A673 (cell line): ENCODE measurements at places on chromosomes 4 and X.
A peak's percentile ranks its signal among the peaks of the same experiment; 100 is the strongest.

- no peak for DNase-seq
Observed at GRCh38 chr4:86506591-86506990, 87.5 kb upstream of the PTPN13 start.

GRCh38 chr4:145012841-145013240, 85.2 kb downstream of the ANAPC10 start:
- DNase-seq: peak; percentile 85

DNA sequence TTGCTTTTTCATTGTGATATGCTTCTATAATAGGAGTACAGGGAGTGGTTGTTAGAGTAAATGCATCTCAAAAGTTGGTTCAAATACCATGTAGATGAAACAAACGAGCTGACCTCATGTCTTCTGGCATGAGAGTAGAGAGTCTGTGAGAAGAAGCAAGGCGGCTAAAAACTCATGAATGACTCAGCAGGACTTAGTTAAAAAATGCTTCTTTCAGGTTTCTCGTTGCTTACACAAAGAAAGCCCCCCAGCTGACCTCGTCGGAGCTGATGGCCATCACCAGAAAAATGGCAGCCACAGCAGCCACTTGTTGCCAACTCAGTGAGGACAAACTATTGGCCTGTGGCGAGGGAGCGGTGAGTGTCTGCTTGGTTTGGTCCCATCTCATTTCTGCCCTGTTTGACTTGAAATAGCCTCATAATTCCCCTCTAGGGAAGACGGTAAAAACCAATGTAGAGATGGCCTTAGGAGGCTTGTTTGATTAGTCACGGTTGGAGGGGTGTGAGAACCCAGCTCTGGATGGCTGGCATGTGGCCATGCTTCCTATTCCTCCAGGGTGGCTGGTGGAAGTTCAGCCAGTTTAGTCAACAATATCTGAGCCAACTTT, 14.5 kb downstream of the AFP start:
- peak; percentile 14 for DNase-seq

GRCh38 chrX:119880552-119881437, 9.2 kb downstream of the NDUFA1 start:
- DNase-seq: peak; percentile 66

DNA sequence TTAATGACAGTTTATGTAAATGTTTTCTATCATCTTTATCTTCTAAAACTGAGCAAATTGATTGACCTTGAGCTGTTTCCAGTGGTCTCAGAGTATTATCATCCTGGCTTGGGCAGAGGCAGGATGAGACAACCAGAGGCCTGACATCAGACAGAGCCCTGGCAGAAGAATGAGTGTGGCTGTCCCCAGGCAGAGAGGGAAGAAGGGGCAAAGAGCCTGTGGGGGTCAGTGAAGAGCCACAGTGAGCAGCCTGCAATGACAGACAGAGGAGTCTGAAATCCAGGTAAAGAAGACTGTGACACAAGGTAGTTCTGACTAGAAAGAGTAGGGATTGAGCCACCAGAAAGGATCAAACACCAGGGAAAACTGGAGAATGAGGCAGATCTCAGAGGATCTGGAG, 182.4 kb upstream of the ARSJ start:
- DNase-seq: no peak

DNA sequence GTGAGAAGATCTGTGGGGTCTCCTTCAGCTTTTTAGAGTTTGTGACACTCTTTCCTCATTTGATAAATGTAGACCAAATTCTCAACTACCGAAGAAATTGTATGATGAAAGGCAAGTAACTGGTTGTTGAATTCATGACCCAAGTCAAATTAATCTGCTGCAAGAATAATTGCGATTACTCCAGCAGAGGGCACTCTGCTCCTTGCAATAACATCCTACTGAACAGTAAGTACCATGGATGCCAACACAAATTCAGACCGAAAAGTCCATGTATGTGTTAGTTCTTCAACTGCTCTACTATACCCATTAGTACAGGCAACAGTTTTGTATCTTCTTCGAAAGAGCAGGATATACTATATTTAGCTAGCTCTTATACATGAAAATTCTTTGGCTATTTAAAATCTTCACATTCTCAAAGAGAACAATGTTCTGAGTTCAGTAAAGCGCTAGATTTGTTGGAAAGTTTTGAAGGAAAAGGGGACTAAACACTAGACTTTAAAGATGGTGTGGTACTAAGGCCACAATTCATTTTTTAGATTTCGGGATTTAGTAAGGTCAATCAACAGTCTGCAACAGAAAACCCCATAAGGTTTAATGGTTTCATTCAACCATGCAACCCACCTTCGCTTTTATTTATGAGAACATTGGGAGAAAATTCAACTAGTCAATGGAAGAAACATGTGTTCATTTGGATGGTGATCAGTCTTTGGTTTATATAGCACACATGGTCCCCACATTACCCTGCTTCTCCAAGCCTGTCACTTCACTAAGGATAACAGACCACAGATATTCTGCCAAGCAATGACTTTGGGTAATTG, 105.4 kb upstream of the TBC1D9 start:
- DNase-seq: peak; percentile 77

DNA sequence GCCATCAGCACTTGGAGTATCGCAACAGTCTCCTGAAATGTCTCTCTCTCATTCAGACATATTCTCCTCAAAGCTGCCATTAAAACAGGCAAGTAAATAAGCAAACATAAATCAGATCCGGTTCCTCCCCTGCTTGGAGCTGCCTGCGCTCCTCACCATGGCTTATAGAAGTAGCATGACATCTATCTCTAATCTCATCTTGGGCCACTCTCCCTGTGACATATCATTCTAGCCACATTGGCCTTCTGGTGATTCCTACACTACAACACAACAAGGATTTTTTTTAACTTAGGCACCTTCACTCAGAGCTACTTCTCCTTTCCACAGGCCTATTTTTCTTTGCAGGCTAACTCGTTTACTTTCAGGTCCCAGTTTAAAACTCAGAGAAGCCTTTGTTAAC, 387.9 kb downstream of the ARHGAP24 start:
- DNase-seq: no peak

DNA sequence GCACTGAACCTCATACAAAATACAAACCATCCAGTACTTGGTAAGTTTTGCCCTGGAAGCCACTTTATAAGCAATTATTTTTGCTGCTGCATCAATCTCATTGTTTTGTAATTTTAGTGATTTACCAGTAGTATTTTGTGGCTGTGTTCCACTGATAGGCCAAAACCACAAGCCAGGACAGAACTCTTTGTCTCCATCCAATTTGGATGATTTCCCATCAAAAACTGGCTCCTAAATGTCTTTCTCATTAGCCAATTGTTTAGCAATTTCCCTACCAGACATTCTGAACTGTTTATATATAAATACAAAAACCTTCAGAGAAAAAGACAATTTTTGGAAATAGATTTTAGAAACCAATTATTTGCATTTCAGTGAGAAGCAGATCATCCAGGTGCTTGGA, 4.4 kb downstream of the GSPT2 start:
- no peak for DNase-seq

- no peak for DNase-seq
Observed at GRCh38 chr4:44320833-44321232, 127.8 kb downstream of the KCTD8 start.

DNA sequence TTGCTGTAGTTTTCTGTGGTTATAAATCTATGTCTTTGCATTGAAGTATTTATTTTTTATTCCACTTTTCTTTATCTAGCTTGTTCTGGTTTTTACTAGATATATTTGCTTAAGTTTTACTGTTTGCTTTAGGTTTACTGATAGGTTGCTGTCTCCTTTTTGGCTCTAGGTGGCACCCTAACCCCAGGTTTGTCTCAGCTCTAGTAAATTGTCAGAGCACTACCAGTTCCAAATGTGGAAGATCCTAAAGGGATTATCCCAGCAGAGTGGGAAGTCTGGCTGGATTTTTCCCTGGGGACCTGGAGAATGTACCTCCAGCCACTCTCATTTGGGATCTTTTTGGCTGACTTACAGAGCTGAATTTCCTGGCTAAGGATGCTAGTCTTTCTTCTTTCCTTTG, 106.1 kb downstream of the PBDC1 start:
- peak; percentile 64 for DNase-seq

- peak; percentile 33 for DNase-seq
Observed at GRCh38 chrX:30613721-30614120, 36.2 kb upstream of the TASL start.

GRCh38 chrX:12239356-12240082, 101.2 kb downstream of the FRMPD4 start:
- no peak for DNase-seq

GRCh38 chr4:127667772-127668171, 35.0 kb downstream of the INTU start:
- no peak for DNase-seq

GRCh38 chr4:167021545-167022155, 212.6 kb downstream of the SPOCK3 start:
- peak; percentile 61 for DNase-seq

- DNase-seq: no peak
Observed at GRCh38 chrX:136030303-136031191, 45.3 kb downstream of the SLC9A6 start.

- DNase-seq: no peak
Observed at GRCh38 chr4:25103418-25103817, 56.8 kb downstream of the SEPSECS start.

GRCh38 chr4:17981063-17981462, 40.5 kb downstream of the LCORL start:
- DNase-seq: peak; percentile 4

DNA sequence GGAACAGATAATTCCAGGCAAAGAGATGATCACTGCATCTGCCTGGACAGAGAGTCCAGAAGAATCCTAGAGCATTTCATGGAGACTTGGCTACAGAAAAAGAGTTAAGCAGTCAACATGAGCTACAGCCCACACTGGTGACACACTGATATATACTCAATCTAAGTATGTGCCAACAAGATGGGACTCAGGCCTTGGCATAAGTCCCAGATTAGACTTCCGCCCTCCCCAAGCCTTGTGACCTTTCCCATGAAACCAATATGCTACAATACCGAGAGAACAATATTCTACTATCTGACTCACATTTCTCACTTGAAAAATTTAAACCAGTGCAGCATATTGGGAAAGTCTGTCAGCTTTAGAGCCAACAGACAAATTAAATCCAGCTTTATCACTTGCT, 65.7 kb upstream of the SLITRK2 start:
- no peak for DNase-seq

- DNase-seq: no peak
Observed at GRCh38 chr4:3044870-3045819, 29.2 kb downstream of the HTT-AS start.

DNA sequence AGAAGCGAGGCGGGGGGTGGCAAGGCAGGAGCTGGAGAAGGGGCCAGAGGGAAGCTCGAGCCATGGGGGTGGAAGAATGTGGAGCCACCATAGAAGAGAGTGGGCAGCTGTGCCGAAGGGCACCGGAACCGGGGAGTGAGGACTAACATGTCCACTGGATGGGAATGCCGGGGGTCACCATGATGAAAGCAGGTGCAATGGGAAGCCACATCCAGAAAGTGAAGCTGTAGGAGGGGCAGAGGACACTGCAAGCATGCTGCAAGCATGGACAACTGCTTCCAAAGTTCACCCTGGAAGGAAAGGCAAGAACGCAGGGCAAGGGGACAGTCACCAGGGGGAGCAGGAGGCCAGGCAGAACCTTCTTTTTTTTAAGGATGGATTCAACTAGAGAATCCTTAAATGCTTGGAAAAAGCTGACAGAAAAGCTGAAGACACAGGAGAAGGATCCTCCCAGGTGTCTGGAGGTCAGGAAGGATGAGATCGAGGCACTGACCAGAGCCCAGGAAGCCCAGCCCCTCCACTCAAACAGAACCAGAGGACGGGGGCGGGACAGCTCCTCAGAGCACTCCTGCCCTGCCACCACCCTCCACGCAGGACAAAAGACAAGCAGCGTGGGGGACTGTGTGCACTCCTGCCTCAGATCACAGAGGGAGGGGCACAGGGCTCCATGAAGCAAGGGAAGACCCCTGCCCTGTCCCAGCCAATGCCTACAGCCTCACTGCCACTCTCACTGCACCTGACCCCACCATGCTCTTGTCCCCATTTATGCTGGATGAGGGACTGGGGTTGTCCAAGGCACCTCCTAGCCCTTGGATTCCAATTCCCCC, 169.2 kb downstream of the AFAP1 start:
- DNase-seq: peak; percentile 51

GRCh38 chr4:74618659-74619058, 173.7 kb downstream of the AREG start:
- no peak for DNase-seq

DNA sequence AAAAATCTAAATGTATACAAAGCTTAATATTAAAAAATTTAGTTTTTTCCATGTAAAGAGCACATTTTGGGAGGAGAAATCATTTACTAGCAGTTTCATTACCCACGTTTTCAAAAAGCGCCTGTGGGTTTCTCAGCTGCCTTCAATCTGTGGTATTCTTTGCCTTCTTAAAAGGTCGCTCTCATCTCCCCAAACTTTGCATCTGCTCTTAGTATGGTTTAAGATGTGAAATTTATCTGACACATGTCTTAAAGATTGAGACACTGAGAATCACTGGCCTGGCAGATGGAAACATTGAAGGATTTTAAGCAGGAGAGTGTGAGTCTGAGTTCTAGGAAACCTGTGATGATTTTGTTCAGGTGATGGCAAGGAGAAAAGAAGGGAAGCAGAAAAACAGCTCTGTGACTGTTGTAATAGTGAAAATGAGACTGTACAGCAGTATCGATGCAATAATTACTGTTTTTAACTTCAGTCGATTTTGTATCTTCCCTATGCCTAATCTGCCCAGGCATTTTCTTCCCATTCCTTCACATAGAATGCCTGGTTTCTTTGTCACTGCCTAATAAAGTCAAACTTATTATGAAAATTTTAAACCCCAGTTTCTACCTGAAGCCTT, 75.9 kb downstream of the PAQR3 start:
- DNase-seq: no peak

- DNase-seq: no peak
Observed at GRCh38 chr4:110624398-110624780, 1.5 kb upstream of the PITX2 start.

GRCh38 chrX:151679798-151680402, 15.4 kb upstream of the PRRG3 start:
- DNase-seq: no peak

GRCh38 chr4:160894809-160895208, 1269.0 kb downstream of the FSTL5 start:
- no peak for DNase-seq

DNA sequence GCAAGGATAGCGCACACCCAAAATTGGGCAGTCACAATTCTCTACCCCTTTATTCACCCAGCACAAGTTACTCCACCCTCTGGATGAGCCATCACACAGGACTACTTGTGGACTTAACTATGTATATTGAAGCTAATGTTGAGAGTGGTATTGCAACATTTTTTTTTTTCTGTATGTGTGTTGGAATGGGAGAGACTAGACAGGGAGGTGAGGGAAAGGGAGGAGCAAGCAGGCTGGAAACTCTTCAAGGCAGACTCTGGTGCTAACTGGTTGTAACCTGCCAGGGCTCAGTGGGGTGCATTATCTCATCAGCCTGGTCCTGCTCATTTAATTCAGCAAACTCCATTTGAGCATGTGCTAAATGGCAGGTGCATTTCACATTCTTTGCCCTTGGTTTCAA, 18.4 kb upstream of the CWH43 start:
- DNase-seq: no peak
